Ecto neural progenitor cell (in vitro differentiated cells): ENCODE measurements at places on chromosomes 6 and 20.

DNA sequence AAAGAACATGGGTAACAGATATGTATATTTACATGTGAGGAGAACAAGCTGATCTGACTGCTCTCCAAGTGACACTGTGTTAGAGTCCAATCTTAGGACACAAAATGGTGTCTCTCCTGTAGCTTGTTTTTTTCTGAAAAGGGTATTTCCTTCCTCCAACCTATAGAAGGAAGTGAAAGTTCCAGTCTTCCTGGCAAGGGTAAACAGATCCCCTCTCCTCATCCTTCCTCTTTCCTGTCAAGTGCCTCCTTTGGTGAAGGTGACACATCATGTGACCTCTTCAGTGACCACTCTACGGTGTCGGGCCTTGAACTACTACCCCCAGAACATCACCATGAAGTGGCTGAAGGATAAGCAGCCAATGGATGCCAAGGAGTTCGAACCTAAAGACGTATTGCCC, 5.2 kb downstream of the HFE start:
- no peak for DNase-seq

DNA sequence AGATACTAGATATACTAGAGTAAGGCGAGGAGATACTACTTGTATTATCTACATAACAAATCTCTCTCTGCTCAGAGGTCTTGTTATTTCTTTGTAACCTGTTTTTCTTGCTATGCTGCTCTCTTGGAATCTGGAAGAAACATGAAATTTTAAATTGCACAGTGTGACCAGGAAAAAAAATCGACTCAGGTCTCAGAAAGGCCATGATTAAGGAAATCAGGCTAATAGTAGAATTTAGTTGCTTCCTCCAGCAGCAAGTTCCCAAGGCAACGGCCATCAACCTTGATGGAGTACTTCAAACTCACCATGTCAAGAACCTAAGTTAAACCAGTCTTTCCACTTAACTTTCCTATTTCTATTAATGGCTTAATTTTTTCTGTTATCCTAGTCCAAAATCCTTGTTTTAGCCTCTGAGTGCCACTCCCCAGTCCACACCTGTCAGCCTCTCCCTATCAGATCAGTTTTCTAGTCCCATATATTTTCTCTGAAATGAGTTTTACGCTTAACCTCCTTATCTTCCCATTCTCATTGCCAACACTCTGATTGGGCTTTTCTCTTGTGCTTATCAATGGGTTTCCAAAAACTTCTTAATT, 87.7 kb upstream of the BEND3 start:
- DNase-seq = no peak

DNA sequence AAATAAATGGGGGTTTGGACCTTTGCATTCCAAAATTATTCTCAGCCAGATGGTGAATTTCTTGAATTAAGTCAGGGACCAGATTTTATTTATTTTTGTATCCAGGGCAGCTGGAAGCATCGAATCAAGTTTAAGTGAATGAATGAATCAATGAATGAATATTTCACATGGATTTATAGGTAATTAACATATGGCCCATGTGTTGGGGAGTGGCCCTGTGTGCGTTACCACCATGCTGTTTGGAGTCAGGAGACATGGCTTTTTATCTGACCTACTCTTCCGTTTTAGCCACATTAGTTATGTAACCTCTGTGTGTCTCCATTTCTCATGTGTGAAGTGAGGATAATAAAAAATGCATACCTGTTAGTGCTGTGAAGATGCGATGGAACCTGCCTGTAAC, 213.5 kb downstream of the CDH26 start:
- no peak for DNase-seq

DNA sequence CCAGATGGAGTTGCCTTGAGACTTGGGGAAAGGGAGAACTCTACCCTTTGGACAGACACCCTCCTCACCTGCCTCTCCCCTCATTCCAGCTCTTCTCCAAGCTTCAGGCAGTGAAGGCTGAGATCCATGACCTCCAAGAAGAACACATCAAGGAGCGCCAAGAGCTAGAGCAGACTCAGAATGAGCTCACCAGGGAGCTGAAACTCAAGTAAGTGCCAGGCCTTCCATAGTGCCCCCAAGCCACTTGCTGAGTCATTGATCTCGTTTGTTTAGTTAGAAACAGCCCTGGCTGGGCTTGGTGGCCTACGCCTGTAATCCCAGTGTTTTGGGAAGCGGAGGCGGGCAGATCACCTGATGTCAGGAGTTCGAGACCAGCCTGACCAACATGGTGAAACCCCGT, 39.2 kb downstream of the KIF3B start:
- DNase-seq = no peak

- no peak for DNase-seq
These were observed 257.1 kb upstream of the ZFP64 start for GRCh38 chr20:52448513-52449232.

DNA sequence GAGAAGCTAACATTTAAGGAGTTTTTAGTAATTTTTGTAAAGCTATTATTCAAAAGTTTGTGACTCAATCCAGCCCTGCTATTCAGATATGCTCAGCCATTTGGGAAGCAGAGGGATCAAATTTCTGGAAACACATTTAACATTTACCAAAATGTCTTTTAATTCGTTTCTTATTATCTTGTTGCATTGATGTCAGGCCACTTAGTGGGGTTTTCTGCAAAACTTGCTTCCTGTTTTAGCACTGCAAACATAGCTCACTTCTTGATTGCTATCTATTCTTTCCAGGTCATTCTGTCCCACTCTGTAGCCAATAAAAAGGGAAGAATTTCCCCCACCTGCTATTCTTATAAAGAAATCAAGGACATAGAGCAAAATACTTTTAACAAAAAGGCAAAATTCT, 176.9 kb upstream of the SUPT3H start:
- no peak for DNase-seq
